NCI-H1436 treated with DMSO at 0.1 percent for 48 hours (cell line): ENCODE measurements at places on chromosomes 7 and 10.

- no peak for DNase-seq
Measured at GRCh38 chr7:101402081-101402779, 39.6 kb downstream of the COL26A1 start.

DNA sequence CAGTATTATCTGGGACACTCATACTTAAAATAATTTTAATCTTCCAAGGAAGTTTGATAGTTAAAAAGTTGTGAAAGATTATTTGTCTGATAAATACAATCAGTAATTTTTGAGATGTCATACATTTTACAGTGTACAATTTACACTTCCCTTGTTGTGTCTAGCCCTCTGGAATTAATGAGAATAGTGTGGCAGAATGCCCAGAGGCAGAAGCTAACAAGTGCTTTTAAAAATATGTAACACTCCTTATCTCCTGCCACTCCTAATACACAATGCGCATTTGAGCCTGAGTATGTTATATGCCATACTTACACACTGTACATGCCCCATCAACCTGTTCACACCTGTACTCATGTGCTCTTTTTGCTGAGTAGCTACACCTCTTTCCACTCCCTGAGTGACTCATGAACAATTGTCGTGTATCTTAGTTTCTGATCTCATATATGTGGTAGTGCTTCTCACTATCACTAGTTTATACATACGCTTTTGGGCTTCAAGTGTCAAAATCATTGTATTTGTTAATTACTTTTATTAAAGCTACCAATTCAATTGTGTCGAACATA lies 106.9 kb upstream of the GNAI1 start:
- DNase-seq = no peak

DNA sequence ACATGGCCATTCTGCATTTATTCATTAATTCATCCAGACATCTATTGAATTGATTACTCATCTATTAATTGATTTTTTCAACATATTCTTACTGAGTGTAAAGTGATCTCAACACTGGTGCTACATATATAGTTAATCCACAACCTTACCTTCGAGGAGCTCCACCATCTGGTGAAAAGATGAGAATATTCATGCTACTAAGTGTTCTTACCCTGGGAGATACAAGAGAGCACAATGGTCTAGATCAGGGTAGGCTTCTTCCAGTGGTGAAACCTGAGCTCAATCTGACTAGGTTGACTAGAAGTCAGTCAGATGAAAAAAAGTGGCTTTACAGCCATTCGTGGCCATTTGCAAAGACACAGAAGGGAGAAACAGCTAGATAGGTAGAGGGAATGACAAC lies 507.4 kb downstream of the ANKRD7 start:
- DNase-seq = no peak

GRCh38 chr10:29306688-29307087 lies 17.8 kb downstream of the LYZL1 start:
- no peak for DNase-seq

GRCh38 chr7:152145853-152146466 lies 120.5 kb downstream of the GALNT11 start:
- no peak for DNase-seq

- no peak for DNase-seq
Measured at GRCh38 chr7:24980534-24981170, 674 bp upstream of the OSBPL3 start.

GRCh38 chr10:43794181-43794815 lies 145.6 kb upstream of the ZNF32 start:
- no peak for DNase-seq

DNA sequence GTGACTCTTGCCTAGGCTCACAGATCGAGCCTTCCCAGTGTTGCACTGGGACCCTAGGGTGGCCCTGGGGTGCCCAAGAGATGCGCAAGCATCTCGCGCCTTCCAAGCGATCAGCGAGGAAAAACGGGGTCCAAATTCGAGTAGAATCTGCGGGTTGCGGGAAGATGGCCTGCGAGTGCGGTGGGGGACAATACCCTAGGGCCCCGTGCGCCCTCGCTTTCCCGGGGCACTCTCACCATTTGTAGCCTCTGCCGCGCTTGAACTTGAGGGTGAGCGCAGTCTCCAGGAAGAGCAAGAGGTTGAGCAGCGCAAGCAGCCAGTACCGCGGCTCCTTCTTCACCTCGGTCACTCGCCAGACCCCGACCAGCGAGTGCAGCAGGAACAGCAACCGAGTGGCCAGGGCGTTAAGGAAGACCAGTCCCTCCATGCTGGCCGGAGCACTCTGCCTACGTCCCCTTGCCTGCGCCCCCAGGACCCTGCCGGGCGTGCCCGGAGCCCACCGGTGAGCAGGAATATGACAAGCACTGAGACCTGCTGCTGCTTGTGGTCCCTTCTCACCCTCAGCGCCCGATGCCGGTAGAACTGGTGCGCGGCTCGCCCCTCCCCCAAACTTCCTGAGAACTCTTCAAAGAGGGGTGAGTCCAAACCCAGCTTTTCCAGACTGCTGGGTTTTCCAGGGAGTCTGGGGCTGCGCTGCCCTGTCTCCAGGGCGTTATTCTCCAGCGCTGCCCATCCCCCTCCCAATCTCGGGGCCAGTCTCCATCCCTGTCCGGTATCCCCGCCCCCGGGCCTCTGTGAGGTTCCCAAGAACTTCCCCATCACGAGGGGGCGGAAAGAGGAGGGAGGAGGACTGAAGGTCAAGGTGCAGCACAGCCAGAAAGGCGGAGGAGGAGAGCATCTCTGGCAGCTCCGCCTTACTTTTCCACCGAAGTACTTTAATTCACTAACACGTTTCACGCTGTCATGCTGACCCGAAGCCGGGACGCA lies at the start of gene TMEM26:
TMEM26 (minus strand) TSS at position 727 of the 987 bp plus-strand sequence; CDS start at position 427, 300 bp downstream.
- DNase-seq = no peak
